ENCODE measurements at places on chromosomes 2 and 18.

- DNase-seq = no peak
Observed at GRCh38 chr2:81598453-81598852, 1293.9 kb upstream of the LRRTM1 start.

DNA sequence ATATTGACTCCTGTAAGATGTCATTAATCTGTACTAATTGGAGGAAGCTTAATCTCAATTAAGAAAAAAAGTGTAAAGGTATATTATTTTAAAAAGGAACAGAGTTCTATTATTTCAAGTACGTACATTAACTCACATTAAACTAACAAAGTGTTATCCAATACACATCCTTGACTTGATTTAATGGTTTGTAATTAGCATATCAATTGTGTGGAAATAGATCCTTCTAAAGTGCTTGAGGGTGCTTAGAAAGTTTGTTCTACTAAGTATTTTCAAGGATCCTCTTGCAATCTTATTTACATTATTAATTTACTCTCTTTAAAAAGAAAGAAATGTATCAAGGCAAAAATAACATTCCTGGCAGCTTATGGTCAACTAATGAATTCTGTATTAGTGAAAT lies 720.3 kb downstream of the KCNJ3 start:
- no peak for DNase-seq

- DNase-seq = no peak
Observed at GRCh38 chr2:156430236-156430979, 5.8 kb upstream of the GPD2 start.

DNA sequence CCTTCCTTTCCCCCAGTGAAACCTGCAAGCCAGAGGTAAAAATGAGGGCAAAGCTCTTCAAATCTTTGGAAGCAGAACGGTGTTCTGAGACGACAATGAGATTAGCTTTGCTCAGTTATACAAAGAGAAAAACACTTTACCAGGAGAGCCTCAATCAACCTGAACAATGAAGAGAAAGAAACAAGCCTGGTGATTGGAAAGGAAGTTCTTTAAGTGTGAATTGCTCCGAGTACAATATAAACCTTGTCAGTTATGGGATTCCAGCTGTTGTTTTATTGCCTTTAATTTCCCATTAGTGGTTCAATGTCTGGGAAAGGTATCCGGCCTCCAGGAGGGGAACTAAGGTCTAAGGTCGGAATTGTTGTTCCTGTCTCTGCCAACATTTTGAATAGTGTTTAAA lies 901.6 kb downstream of the EPHA4 start:
- no peak for DNase-seq

DNA sequence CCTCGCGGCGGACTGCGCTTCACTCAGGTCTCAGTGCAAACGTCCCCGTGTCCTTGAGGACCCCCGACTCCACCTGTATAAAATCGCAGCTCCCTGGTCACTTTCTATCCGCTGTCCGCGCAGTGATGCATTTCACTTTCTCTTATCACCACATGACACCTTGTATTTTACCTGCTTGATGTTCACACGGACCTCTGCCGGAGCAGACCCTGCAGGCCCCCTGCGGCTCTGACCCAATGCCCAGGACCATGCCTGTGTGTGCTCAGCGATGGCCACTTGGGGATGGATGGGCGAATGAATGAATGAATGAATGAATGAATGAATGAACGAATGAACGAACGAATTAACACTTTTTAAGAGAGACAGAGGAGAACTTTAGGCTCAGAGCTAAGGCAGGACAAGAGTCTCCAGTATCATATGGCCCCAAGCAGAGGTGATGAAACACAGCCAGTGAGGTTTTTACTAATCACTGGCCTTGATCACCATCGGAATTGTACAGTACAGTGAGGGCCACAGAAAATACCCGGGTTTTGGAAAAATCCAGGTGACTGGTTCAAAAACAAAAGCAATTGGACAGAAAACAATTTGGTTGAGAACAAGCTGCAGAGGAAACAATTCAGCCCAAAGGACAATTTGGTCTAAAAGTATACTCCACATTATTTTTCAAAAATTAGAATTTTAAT lies 12.3 kb downstream of the ASPRV1 start:
- no peak for DNase-seq
